ENCODE measurements at places on chromosomes 13 and 19.
A peak's percentile ranks its signal among the peaks of the same experiment; 100 is the strongest.

- DNase-seq = no peak
Measured at GRCh38 chr13:102495663-102496062, 93.8 kb upstream of the FGF14 start.

DNA sequence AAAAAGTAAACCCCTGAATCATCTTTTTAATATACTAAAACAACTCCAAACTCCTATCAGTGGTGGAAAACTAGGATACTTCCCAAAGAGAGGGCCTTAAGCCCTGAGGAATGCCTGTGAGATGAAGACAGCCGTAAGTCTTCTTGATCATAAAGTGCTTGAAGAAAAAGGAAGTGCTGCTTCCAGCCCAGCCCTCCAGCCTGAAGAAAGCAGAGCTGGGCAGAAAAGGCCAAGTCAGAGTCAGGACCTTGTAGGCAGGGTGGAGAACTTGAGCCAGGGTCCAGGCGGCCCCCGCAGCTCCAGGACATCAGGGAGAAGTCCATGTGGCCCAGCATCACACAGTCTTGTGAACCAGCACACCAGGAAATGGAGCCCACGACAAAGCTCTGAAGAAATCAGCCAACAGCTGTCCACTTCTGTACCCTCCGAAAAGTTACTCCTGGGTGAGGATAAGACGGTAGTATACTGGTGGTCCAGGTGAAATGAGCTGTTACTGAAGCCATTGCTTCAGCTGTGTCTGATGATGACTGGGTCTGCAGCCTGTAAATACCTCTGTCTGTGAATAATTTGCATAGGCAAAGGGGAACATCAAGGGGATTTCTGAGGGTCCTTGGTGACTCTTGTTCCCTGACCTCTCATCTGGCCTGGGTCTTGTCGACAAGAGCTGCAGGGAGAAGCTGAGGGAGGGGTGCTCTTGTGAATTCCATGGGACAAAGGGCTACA, 18.7 kb upstream of the CRYL1 start:
- no peak for DNase-seq

- DNase-seq = no peak
Measured at GRCh38 chr13:46913757-46914156, 16.9 kb upstream of the HTR2A start.

GRCh38 chr13:40540328-40541044, 126.0 kb downstream of the FOXO1 start:
- no peak for DNase-seq

DNA sequence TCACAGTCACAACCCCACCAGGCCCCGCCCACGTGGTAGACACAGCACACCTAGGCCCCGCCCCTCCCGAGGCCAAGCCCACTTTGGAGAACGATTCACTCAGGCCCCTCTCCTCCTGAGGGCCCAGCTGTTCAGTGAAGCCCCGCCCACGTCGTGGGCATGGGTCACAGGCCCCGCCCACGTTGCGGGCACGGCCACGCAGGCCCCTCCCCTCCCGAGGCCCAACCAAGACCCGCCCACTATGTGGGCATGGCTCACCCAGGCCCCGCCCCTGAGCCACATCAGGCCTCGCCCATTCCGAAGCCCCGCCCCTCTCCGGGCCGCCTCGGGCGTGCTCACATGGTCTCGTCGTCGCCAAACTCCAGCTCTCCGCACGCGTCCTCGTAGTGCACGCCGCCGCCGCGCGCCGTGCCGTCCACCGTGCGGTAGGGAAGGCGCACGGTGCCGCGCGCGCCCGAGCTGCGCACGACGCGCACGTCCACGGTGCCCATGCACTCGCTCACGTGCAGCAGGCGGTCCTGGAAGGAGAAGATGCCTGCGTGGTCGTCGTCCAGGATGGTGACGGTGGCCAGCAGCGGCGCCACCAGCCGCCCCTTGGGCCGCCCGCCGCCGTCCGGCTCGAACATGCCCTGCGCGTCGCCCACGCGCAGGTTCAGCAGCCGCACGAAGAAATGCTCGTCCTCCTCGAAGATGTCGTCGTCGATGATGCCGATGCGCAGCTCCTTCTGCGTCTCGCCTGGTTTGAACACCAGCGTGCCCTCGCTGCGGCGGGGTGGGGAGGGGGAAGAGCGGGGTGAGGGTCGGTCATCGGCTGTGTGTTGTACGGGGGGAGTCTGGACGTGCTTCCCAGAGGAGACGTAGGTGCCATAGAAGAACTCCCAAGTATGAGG, 24.0 kb downstream of the SLC8A2 start:
- peak; percentile 46 for DNase-seq

GRCh38 chr13:91355099-91355825, 7.8 kb downstream of the MIR17HG start:
- no peak for DNase-seq

DNA sequence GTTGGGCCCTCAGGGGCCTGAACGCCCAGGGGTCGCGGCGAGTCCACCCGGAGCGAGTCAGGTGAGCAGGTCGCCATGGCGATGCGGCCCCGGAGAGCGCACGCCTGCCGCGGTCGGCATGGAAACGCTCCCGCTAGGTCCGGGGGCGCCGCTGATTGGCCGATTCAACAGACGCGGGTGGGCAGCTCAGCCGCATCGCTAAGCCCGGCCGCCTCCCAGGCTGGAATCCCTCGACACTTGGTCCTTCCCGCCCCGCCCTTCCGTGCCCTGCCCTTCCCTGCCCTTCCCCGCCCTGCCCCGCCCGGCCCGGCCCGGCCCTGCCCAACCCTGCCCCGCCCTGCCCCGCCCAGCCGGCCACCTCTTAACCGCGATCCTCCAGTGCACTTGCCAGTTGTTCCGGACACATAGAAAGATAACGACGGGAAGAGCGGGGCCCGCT, at the start of gene CCNA1:
TSS of gene CCNA1 (plus strand) at position 390 of the 439 bp plus-strand sequence. CDS start 562 bp downstream, outside the sequence.
- no peak for DNase-seq

- no peak for DNase-seq
Measured at GRCh38 chr19:14761607-14762006, 16.8 kb downstream of the ADGRE2 start.

DNA sequence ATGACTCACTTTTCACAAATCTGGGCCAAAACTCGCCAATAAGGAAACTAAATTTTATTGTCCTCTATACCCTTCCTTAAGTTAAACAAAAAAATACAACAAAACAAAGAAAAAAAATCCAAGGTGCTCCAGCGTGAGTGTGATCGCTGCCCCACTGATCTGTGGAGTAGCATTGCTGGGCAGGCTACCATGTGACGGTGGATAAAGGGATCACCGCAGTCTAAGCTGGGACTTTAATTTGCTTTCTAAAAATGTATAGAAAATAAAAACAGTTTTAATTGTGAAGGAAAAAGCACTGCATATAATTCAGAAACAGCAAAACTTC, 92.9 kb downstream of the FLT1 start:
- DNase-seq = no peak

DNA sequence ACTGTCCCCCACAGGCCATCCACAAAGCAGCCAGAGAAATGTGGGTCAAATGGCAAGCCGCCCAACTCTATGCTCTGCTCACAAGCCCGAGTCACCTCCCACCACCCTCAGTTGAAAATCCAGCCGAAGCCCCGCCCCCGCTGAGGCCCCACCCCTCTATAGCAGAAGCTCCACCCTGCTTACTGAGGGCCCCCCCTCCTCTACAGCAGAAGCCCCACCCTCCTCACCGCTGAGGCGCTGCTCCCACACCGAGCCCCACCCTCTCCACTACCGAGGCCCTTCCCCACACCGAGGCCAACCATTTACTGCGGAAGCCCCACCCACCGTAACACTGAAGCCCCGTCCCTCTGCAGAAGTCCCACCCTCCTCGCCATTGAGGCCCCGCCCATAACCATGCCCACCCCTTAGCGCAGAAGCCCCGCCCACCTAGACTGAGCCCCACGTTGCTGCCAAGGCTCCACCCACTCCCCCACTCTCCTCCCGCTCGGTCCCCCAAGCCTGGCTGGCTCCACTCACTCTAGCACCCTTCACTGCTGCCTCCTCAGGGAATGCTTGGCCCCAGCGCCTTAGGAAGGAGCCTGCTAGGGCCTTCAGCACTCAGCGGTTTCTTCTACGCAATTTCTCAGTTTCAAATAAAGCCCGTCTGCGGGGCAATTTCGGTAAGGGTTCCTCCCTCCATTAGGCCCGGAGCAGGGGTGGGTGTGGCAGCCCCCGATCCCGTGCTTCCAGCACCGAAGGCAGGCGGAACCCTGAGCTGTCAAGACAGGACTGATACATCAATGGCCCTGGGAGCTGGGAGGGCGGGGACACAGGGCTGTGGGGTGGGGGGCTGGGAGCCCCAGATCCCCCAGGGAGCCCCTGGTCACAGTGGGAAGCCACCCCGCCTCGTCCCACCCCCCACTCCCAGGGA, 9.0 kb upstream of the MYDGF start:
- DNase-seq = no peak

- DNase-seq = no peak
Measured at GRCh38 chr19:2645826-2646225, 56.7 kb downstream of the GNG7 start.

GRCh38 chr13:112759053-112759452, 69.2 kb downstream of the ATP11A start:
- no peak for DNase-seq

GRCh38 chr19:12757544-12758274, 6.1 kb downstream of the BEST2 start:
- peak; percentile 78 for DNase-seq

GRCh38 chr19:21604351-21604926, 99.0 kb downstream of the ZNF429 start:
- no peak for DNase-seq

GRCh38 chr13:111346101-111346680, 25.7 kb downstream of the TEX29 start:
- no peak for DNase-seq

GRCh38 chr13:97367016-97367822, 66.8 kb upstream of the RAP2A start:
- DNase-seq = no peak

DNA sequence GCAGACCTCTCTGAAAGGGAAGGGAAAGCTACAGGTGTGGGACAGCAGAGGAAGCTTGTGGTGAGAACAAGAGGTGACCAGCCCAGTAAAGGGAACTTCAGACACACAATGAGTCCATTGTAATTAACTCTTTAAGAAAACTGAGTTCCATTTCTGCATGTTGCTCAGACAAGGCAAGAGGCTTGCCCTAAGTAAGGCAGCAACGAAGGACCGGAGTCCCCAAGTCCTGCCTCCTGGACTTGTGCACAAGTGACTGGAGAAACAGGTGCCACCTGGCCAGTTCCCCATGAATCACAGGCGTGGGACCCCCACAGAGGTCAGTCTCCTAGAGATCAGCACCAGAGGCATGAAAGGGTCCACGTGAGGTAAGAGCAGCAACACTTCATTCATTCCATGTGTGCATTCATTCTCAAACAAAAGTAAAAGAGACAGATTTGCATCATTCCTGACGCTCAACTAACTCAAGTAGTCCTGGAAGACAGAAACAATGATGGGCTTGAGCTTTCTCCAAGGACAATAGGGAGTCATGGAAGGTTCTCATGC, 14.7 kb upstream of the SIGLEC6 start:
- DNase-seq = no peak

DNA sequence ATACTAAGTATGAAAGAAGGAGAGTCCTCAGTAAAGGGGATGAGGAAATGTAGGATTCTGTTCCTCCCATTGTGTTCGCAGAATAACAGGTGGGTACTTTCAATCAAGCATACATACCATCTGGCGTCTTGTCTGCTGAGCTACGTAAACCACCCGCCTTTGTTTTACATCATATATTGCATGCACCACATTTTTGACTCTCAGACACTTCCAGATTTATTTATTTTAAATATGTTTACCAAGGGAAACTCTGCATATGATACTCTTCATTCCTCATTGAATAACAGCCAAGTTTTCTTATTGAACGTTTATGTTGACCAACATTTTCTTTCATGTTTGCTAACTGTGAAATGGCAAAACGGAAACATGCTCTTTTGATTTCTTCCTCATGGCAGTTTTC, 174.1 kb downstream of the FGF14 start:
- DNase-seq = no peak

DNA sequence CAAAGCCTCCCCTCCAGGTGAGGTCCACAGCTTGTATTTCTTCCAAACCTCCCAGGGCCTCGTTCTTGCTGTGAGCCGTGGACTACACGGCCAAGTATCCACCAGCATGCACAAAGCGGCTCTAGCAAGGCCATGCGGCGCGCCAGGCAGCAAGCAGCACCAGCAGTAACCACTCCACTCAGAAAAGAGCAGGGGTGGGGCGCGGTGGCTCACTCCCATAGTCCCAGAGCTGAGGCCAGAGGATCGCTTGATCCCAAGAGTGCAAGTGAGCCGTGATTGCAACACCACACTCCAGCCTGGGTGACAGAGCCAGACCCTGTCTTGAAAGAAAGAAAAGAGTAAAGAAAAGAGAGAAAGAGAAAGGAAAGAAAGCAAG, 4.7 kb downstream of the CCDC8 start:
- no peak for DNase-seq

DNA sequence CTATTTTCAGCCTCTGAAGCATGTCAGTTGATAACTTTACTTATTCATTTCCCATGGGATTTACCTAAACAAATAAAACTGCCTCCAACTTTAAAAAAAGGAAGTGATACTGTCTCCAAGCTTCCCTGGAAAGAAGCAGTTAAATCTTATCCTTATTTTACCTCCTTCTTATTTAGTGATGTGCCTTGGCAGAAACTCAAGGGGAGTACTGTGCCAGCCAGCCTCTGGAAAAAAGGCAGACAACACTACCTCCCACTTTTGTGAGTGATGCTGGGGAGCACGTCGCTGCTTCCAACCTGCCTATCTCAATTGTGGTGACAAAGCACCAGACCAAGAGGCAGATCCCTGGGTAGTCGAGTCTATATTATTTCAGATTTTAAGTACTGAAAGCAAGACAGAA, 765.6 kb downstream of the DIAPH3 start:
- DNase-seq = no peak

GRCh38 chr19:46963093-46963734, 56.4 kb upstream of the NPAS1 start:
- peak; percentile 72 for DNase-seq

DNA sequence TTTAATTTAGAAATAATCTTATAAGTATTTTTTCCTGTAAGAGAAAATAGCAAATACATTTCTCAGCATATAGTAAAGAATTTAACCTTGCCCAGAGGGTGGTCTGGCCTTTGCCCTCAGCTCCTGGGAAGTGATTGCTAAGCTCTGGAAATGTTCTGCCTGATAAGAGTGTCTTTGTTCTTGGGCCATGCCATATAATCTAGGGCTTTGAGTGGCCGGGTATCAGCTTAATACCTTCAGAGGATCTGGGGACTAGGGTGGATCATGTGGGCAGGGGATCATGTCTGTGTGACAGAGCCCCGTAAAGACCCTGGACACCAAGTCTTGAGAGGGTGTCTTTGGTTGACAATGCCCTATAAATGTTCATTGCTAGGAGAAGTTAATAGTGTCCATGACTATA, 1032.4 kb upstream of the MIR17HG start:
- no peak for DNase-seq

Data from stimulated activated effector memory CD8-positive, alpha-beta T cell treated with anti-CD3 and anti-CD28 coated beads, Interleukin-12 subunit alpha, Interleukin-12 subunit beta, amount 100 ng/mL, for 72 hours (primary cell).